Hematopoietic multipotent progenitor cell treated with erythropoietin and hydrocortisone succinate and interleukin-3 and kit ligand, for 15 days (in vitro differentiated cells): ENCODE measurements at places on chromosomes 1 and 21.

- no peak for DNase-seq
Measured at GRCh38 chr1:1669468-1670440, 10.9 kb upstream of the CDK11B start.

GRCh38 chr1:230930986-230931385, 47.7 kb downstream of the TTC13 start:
- no peak for DNase-seq

GRCh38 chr1:41648844-41649243, 164.4 kb upstream of the EDN2 start:
- no peak for DNase-seq

DNA sequence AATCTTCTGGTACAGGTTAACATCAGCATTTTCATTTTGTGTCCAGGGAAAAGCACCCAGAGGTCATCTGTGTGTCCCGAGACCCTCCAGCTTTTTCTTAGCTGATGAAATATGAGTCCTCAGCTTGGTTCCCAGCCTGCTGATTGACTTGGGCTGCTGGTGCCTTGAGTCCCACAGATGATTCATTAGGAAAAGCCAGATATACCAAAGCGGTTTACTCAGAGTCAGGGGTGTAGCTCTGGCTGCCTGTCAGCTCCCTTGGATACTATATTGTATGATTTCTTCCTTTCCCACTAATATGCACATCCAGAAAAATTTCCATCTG, 43.7 kb upstream of the MAB21L3 start:
- no peak for DNase-seq
